ENCODE measurements at places on chromosomes 1 and 21.
A peak's percentile ranks its signal among the peaks of the same experiment; 100 is the strongest.

DNA sequence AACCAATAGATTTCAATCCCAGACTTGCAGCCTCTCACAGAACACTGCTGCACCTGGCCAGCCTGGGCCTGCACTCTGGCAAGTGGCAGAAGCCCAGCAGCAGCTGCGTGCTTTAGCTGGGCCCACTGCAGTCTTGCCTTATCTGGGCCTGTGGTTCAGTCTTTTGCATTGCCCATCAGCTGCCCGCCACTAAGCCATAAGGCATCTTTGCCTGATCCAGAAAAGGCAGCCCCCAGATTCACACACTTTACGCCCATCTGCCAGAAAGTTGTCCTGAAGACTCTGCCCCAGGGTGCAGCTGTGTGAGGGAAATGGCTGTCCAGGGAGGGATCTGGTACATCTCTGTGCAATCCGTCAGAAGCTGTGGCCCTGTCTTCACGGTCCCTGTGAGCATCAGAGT lies 217.0 kb downstream of the DNAH14 start:
- no peaks in the 10 kb centered on the region for H3K4me1 ChIP-seq
- DNase-seq, result no peak
- H3K36me3 ChIP-seq, result no peaks in the 10 kb centered on the region

GRCh38 chr1:101357444-101357986 lies 120.7 kb downstream of the S1PR1 start:
- H3K36me3 ChIP-seq, result no peaks in the 10 kb centered on the region
- H3K4me1 ChIP-seq, result no peaks in the 10 kb centered on the region
- H3K27me3 ChIP-seq, result no peaks in the 10 kb centered on the region
- peak; percentile 34 for DNase-seq
- H3K27ac ChIP-seq, result no peak overlapping the region
- no peak overlapping the region for H3K4me3 ChIP-seq

GRCh38 chr1:182515556-182515955 lies 65.6 kb downstream of the RGSL1 start:
- H3K4me1 ChIP-seq, result no peaks in the 10 kb centered on the region
- no peak for DNase-seq
- no peak overlapping the region for H3K27ac ChIP-seq

DNA sequence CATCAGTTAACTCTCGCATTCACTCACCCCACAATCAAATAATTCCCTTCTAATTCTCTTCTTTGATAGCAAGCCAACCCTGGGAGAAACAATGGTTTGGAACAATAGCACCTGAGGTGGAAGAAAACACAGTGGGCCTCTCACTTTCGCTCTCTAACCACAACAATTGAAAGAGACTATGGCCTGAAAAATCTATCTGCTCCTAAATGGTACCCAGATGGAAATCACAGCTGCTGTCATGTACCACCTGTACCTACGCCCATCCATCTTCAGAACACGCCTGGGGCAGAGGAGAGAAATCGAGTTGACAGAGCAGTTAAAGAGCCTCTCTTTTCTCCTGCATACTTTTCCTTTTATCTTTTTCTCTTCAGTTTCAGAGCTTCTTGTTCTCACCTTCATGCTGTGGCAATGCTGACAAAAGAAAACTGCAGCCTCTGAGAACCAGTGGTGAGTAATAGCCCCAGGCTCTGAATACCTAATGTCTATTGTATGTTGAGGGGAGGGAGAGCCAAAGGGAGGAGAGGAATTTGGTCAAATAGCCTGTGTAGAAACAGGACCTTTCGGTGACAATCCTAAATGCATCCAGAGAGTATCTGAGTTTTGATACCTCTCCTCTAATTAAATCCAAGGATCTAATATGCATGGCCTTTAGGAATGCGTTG lies 57.7 kb downstream of the ZC3H11B start:
- H3K27me3 ChIP-seq, result no peaks in the 10 kb centered on the region
- no peak overlapping the region for H3K4me3 ChIP-seq
- no peak overlapping the region for H3K27ac ChIP-seq
- no peaks in the 10 kb centered on the region for H3K36me3 ChIP-seq
- H3K4me1 ChIP-seq, result no peaks in the 10 kb centered on the region
- no peak for DNase-seq

DNA sequence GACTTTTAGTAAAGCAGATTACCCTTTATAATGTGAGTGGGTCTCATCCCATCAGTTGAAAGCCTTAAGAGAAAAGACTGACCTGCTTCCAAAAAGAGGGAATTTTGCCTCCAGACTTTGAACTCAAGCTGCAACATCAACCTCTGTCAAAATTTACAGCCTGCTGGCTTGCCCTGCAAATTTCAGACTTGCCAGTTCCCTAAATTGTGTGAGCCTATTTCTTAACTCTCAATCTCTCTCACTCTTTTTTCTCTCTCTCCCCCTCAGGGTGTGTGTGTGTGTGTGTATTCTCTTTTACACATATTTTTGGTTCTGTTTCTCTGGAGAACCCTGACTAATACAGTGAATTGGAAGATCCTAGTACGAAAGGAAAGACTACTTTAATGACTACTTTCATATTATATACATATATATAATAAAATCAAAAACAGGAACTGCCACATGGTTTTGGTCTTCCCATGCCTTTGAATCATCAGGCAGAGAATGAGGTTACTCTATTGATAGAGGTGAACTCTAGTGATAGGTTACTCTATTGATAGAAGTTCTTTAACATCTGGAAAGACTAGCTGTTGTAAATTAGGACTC lies 6.4 kb downstream of the OR2C3 start:
- H3K36me3 ChIP-seq, result no peaks in the 10 kb centered on the region
- no peaks in the 10 kb centered on the region for H3K4me1 ChIP-seq
- no peak overlapping the region for H3K27ac ChIP-seq
- DNase-seq, result no peak

DNA sequence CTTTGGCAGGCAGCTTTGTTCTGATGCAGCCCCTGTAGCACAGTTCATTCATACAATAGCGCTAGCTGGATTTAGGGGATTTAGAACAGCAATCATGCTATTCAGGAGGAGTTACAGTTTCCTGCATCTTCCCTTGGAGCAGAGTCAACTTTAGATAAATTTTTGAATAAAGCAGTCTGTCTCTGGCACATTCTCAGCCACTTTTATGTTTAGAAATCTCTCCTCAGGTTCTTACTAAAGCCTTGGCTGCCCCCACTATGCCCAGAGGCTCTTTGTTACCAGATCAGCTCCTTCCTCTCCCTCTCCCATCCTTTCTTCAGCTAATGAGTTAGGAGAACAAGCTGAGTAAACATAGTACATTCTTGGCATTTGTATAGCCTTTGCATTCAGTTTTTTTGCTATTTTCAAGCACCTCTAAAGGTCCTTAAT lies 17.0 kb upstream of the PIGC start:
- H3K27ac ChIP-seq, result no peak overlapping the region
- no peak overlapping the region for H3K4me3 ChIP-seq
- H3K27me3 ChIP-seq, result no peaks in the 10 kb centered on the region
- no peaks in the 10 kb centered on the region for H3K36me3 ChIP-seq
- no peak for DNase-seq

GRCh38 chr1:207282058-207282457 lies 39.4 kb upstream of the CD55 start:
- no peaks in the 10 kb centered on the region for H3K36me3 ChIP-seq
- no peaks in the 10 kb centered on the region for H3K27me3 ChIP-seq
- no peaks in the 10 kb centered on the region for H3K4me1 ChIP-seq
- no peak for DNase-seq

- no peaks in the 10 kb centered on the region for H3K36me3 ChIP-seq
- DNase-seq, result no peak
- peak overlapping the region; percentile 93 for H3K27ac ChIP-seq
- no peaks in the 10 kb centered on the region for H3K27me3 ChIP-seq
Observed at GRCh38 chr1:113389359-113389952, 859 bp upstream of the MAGI3 start.

DNA sequence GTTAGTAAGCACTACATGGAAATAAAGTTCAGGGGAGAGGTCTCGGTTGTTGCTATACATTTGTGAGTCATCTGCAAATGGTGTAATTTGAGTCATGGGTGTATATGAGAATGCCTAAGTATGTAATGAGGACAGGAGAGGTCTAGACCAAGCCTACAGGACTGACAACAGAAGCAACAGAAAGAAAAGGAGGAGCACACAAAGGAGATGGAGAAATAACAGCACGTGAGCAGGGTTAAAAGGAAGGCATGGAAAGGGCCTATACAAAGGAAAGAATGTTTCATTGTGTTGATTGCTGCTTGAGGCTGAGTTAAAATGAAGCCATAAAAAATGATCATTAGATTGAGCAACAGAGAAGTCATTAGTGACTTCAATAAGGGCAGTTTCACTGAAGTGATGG lies 28.0 kb upstream of the PRKAA2 start:
- no peaks in the 10 kb centered on the region for H3K36me3 ChIP-seq
- no peak overlapping the region for H3K27ac ChIP-seq
- no peaks in the 10 kb centered on the region for H3K27me3 ChIP-seq
- no peak overlapping the region for H3K4me3 ChIP-seq

- DNase-seq, result no peak
- H3K27ac ChIP-seq, result no peak overlapping the region
- H3K4me3 ChIP-seq, result no peak overlapping the region
- H3K27me3 ChIP-seq, result no peaks in the 10 kb centered on the region
- H3K4me1 ChIP-seq, result no peaks in the 10 kb centered on the region
Observed at GRCh38 chr1:41349361-41350054, 11.7 kb upstream of the FOXO6 start.

DNA sequence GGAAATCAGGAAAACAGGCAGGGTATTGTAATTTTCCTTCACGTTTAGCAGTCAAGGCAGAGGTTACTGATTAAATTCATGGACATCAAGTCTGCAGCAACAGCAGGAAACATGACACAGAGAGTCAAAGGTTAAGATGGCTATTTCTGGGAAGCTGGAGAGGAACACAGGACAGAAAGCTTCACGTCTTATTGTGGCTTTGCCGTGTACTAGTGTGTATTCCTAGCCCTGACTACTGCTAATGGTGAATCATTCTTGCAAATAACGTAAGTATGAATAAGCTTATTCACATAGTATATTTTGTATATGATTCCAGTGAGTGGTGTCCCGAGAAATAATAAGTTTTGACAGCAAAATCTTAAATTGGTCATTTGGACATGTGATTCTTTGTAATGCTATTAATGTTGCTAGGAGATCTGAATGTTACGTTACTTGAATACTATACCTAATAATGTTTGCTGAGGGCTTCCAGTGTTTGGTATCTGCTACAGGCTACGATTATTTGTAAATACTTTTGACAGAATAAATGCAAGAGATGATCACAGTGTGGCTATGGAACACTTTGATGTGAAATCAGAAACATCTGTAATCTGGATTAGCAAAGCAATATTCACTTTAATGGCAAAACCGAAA lies 77.4 kb downstream of the DISP1 start:
- DNase-seq, result no peak
- H3K27ac ChIP-seq, result no peak overlapping the region

DNA sequence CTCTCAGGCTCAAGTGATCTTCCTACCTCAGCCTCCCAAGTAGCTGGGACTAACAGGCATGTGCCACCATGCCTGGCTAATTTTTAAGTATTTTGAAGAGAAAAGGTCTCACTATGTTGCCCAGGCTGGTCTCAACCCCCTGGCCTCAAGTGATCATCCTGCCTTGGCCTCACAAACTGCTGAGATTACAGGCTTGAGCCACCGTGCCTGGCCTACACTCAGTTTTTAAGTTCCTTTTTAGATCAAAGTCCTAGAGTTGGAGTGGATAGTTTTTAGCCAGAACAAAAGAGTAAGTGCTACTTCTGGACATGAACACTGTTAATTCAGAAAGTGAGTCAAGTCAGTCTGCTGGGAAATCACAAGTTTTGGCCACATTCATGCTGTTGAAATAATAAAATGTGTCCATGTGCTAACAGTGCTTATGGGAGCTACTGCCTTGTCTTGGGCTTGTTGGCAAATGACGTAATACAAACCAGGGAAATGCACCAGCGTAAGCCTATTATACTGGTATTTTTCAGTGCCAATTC lies 84.2 kb downstream of the NDUFS5 start:
- H3K4me1 ChIP-seq, result peaks cover 13% of the 10 kb centered on the region
- H3K27me3 ChIP-seq, result no peaks in the 10 kb centered on the region
- no peaks in the 10 kb centered on the region for H3K36me3 ChIP-seq
- H3K4me3 ChIP-seq, result no peak overlapping the region

GRCh38 chr1:43303471-43304313 lies 2.9 kb downstream of the TIE1 start:
- H3K4me3 ChIP-seq, result no peak overlapping the region
- H3K36me3 ChIP-seq, result no peaks in the 10 kb centered on the region
- no peak for DNase-seq
- H3K27me3 ChIP-seq, result no peaks in the 10 kb centered on the region
- H3K27ac ChIP-seq, result no peak overlapping the region

GRCh38 chr1:224852901-224853568 lies 76.4 kb upstream of the DNAH14 start:
- no peak overlapping the region for H3K27ac ChIP-seq
- no peak overlapping the region for H3K4me3 ChIP-seq
- DNase-seq, result no peak

DNA sequence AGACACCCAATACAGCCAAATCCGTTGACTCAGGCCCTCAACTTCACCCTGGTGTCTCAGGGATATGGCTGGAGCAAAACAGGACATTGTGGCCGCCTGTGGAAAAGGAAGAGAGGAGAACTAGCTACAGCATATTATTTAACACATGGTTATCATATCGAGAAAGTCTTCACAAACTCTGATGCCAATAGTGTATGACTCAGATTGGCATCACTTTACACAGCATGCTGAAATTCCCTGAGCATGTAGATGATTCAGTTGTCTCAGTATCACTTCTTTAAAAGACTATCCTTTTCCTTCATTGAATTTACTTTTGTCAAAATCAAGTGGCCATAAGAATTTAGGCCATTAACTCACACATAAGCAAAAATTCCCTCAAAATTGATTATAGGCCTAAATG lies 20.1 kb downstream of the HSD3B2 start:
- H3K4me1 ChIP-seq, result no peaks in the 10 kb centered on the region
- H3K27me3 ChIP-seq, result no peaks in the 10 kb centered on the region
- H3K27ac ChIP-seq, result no peak overlapping the region
- no peak overlapping the region for H3K4me3 ChIP-seq

GRCh38 chr1:214005708-214006107 lies 17.9 kb downstream of the PROX1 start:
- no peak for DNase-seq
- H3K27me3 ChIP-seq, result no peaks in the 10 kb centered on the region
- no peaks in the 10 kb centered on the region for H3K36me3 ChIP-seq
- no peaks in the 10 kb centered on the region for H3K4me1 ChIP-seq
- no peak overlapping the region for H3K27ac ChIP-seq

GRCh38 chr1:34915521-34915920 lies 13.9 kb downstream of the DLGAP3 start:
- H3K4me3 ChIP-seq, result no peak overlapping the region
- no peak overlapping the region for H3K27ac ChIP-seq
- H3K4me1 ChIP-seq, result no peaks in the 10 kb centered on the region
- H3K27me3 ChIP-seq, result no peaks in the 10 kb centered on the region
- no peaks in the 10 kb centered on the region for H3K36me3 ChIP-seq

All from uterus (tissue), 4 donors.